Activated CD4-positive, alpha-beta T cell treated with anti-CD3 and anti-CD28 coated beads for 36 hours (primary cell): ENCODE measurements at places on chromosomes 7 and 10. TPM values are rescaled to one million over a fixed set of nuclear protein-coding genes. Genes with fewer than 3 reads are reported as not detected.

DNA sequence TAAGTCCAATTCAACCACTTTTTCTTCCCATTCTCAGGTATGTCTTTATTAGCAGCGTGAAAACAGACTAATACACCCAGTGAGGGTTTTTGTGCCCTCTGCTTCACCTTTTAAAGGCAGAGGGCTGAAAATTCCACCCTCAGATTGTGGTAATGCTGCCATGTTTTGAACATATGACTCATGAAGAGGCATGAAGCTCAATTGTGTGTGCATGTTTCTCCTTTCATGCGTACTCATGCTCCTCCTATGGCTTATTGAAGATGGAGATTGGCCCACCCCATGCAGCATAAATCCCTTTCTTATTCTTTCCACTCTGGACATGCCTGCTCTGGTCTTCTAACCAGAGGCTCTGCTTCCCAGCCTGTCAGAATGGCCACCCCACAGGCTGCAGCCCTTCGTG is 168.0 kb upstream of the PRKCQ start:
- H3K4me1 ChIP-seq, result no peaks in the 10 kb centered on the region
- no peak overlapping the region for H3K4me3 ChIP-seq
- DNase-seq, result no peak
- H3K27ac ChIP-seq, result no peak overlapping the region

DNA sequence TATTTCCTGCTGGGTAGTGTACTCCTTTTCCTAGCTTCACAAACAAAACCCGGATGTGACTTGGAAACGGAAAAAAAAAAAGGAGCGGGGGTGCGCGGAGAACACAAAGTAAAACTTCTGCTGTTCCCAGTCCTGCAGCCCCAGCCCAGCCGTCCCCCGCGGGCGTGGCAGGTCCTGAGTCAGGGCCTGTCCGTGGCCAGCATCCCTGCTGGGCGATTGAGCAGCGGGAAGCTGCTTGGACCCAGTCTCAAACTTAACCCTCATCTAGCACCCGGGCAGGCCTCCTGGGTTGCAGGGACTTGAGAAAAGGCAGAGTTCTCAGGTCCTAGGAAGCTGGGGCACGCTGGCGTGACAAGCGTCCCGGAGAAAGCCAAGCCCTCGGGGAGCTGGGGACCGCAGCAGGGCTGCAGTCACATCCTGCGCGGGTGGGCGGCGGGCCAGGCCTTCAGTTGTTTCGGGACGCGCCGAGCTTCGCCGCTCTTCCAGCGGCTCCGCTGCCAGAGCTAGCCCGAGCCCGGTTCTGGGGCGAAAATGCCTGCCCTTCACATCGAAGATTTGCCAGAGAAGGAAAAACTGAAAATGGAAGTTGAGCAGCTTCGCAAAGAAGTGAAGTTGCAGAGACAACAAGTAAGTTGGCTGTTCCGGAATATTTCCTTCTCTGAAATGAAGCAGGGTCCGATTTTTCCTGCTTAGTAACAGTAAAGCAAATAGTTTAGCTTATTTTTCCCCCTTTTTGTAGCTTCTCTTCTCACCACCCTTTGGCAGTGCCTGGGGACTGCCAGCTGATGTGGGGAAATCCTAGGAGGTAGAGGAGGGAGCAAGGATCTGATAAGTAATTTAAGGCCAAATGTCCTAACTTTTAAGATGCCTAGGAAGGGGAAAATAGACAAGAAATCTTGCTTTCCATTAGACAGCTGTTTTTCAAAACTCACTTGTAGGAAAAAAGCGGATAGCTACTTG is at the start of gene GNG11:
Gene GNG11, plus strand, starts transcription at position 129 of the 960 bp plus-strand sequence. Its CDS starts 403 bp downstream, at position 532.
- H3K27me3 ChIP-seq, result peaks cover 30% of the 10 kb centered on the region
- H3K4me1 ChIP-seq, result no peaks in the 10 kb centered on the region
- H3K36me3 ChIP-seq, result no peaks in the 10 kb centered on the region
- H3K4me3 ChIP-seq, result peak within 1 kb of the TSS; percentile 40

- peaks cover 4% of the 10 kb centered on the region for H3K4me1 ChIP-seq
- H3K27ac ChIP-seq, result no peak overlapping the region
- DNase-seq, result no peak
- H3K4me3 ChIP-seq, result no peak overlapping the region
- H3K27me3 ChIP-seq, result no peaks in the 10 kb centered on the region
These were observed 115.9 kb downstream of the TRIM24 start for GRCh38 chr7:138575897-138576428.

GRCh38 chr7:28697913-28698563 is 260.1 kb downstream of the TRIL start:
- no peak overlapping the region for H3K4me3 ChIP-seq
- no peaks in the 10 kb centered on the region for H3K27me3 ChIP-seq
- no peaks in the 10 kb centered on the region for H3K36me3 ChIP-seq
- H3K4me1 ChIP-seq, result no peaks in the 10 kb centered on the region
- no peak overlapping the region for H3K27ac ChIP-seq
- no peak for DNase-seq

DNA sequence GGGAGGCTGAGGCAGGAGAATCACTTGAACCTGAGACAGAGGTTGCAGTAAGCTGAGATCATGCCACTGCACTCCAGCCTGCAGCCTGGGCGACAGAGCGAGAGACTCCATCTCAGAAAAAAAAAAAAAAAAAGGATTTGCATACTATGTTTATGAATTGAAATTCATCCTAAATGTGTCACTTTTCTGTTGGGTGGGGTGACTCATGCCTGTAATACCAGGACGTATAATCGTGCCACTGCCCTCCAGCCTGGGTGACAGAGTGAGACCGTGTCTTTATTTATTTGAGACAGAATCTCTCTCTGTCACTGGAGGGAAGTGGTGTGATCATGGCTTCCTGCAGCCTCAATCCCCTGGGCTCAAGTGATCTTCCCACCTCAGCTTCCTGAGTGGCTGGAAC is 5.8 kb downstream of the ZNF212 start:
- peaks cover 72% of the 10 kb centered on the region for H3K4me1 ChIP-seq
- peak overlapping the region; percentile 48 for H3K4me3 ChIP-seq
- peaks cover 42% of the 10 kb centered on the region for H3K36me3 ChIP-seq
- H3K27ac ChIP-seq, result peak overlapping the region; percentile 96
- peak; percentile 79 for DNase-seq

- no peaks in the 10 kb centered on the region for H3K36me3 ChIP-seq
- no peak overlapping the region for H3K27ac ChIP-seq
These were observed 137.7 kb downstream of the FAM204A start for GRCh38 chr10:118204292-118204943.

DNA sequence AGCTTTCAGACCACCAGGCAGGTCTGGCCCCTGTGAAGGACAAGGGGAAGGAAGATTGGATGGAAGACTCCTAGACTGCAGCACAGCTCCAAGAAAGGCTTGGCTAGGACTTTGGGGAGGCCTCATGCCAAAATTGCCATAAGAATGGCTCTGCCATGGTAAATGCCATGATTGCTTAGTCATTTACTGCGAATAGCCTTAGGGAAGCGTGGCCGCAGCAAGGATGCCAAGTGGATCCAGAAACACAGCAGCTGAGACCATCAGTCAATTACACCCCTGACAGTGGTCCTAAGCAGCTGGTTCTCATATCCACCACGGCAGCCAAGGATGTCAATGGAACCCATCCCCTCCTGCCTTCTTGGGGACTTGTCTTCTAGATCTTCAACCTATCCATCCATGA is 88.2 kb upstream of the AUTS2 start:
- peaks cover 2% of the 10 kb centered on the region for H3K27me3 ChIP-seq
- H3K27ac ChIP-seq, result no peak overlapping the region
- DNase-seq, result no peak
- H3K4me3 ChIP-seq, result no peak overlapping the region
- no peaks in the 10 kb centered on the region for H3K36me3 ChIP-seq

- no peak overlapping the region for H3K27ac ChIP-seq
- H3K27me3 ChIP-seq, result no peaks in the 10 kb centered on the region
- H3K4me3 ChIP-seq, result no peak overlapping the region
These were observed 25.1 kb downstream of the DOCK1 start for GRCh38 chr10:126930131-126930882.

DNA sequence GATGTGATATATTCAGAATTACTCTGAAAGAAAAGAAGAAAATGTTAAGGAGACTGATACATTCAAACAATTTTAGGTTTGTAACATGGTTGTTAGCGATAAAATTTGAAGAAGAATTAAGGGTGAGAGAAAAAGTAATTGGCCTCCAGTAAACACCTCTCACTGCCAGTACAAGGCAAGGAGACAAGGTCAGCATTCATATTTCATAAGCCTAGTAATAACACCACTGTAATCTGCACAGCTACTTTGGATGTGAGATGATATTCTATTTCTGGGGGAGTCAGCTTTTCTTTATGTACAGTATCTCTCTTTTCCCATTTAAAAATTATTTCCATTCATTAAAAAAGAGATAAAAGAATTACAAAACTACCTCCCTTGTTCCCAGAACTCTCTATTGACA is 621.1 kb downstream of the NRG3 start:
- no peaks in the 10 kb centered on the region for H3K4me1 ChIP-seq
- DNase-seq, result no peak
- no peaks in the 10 kb centered on the region for H3K36me3 ChIP-seq
- no peak overlapping the region for H3K4me3 ChIP-seq

DNA sequence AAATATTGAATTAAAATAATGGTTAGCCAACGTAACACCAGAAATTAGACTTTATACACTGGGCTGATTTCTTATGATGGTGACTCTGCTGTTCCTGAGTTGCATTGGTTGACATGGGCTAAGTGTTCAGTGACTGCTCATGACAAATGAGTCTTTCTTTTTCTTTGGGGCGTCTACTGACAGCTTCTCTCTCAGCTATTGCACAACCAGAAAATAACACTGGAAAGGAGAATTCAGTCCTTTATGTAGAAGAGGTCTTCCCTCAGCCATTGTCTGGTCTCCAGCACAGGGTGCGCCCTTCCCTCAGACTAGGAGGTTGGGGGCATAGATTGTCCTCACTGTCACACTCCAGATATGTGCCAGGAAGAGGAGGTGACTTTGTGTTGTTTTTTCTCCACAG is 21.6 kb downstream of the PNLIP start:
- no peak overlapping the region for H3K4me3 ChIP-seq
- H3K27me3 ChIP-seq, result peaks cover 2% of the 10 kb centered on the region

Gene C10orf67
- 0.16 TPM for total RNA-seq

Gene IFRD1
- total RNA-seq, result 40.3 TPM

Gene SYCE1
- 0.66 TPM for total RNA-seq

Gene PLAC9
- not detected for total RNA-seq
